Chondrocyte (in vitro differentiated cells): ENCODE measurements at places on chromosomes 2 and 18. TPM values are rescaled to one million over a fixed set of nuclear protein-coding genes. Genes with fewer than 3 reads are reported as not detected.

The CCBE1 gene
- 0.38 to 1.8 TPM (median 0.72 TPM) in 3 replicates for total RNA-seq

DNA sequence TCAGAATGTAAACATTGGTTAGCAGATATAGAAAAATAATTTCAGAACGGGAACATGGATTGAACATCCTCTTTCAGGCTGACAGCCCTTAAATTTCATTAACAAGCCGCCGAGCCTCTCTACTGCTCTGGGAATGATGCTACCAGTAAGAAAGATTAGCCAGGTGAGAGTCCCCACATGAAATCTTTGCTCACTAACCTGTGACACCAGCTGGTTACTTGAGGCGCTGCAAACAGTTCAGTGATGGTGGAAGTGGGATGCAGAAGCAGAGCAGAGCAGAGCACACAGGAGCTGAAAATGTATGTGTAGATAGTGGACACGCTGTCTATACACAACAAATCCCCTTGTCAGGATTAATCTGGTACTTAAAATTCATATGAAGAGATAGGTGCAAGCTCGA is 721.1 kb downstream of the DPP10 start:
- peaks cover 35% of the 10 kb centered on the region for H3K27me3 ChIP-seq
- peaks cover 2% of the 10 kb centered on the region for H3K36me3 ChIP-seq
- no peak overlapping the region for H3K4me3 ChIP-seq
- no peak overlapping the region for H3K27ac ChIP-seq

The MRO gene
- total RNA-seq, result not detected in 3 replicates

- no peak overlapping the region for H3K27ac ChIP-seq
- DNase-seq, result no peak
- no peaks in the 10 kb centered on the region for H3K36me3 ChIP-seq
- no peak overlapping the region for H3K4me3 ChIP-seq
- no peaks in the 10 kb centered on the region for H3K27me3 ChIP-seq
These were observed 115.5 kb downstream of the ATL2 start for GRCh38 chr2:38261569-38262068.

- no peak overlapping the region for H3K4me3 ChIP-seq
- H3K36me3 ChIP-seq, result no peaks in the 10 kb centered on the region
- H3K27ac ChIP-seq, result no peak overlapping the region
- DNase-seq, result no peak
- no peaks in the 10 kb centered on the region for H3K27me3 ChIP-seq
These were observed 89.0 kb upstream of the SERTAD2 start for GRCh38 chr2:64742678-64743077.

GRCh38 chr18:11981192-11981542 is at the start of gene IMPA2:
TSS of gene IMPA2 (plus strand) at chr18:11981507. CDS start at chr18:11981670, 163 bp downstream.
- peak within 1 kb of the TSS; percentile 80 for H3K4me3 ChIP-seq
- H3K27ac ChIP-seq, result peak within 1 kb of the TSS; percentile 85
- peaks cover 25% of the 10 kb centered on the region for H3K4me1 ChIP-seq
- no peaks in the 10 kb centered on the region for H3K27me3 ChIP-seq
- DNase-seq, result no peak
- no peaks in the 10 kb centered on the region for H3K36me3 ChIP-seq

The SDC1 gene
- 11.4 to 13.2 TPM (median 12.6 TPM) in 3 replicates for total RNA-seq

DNA sequence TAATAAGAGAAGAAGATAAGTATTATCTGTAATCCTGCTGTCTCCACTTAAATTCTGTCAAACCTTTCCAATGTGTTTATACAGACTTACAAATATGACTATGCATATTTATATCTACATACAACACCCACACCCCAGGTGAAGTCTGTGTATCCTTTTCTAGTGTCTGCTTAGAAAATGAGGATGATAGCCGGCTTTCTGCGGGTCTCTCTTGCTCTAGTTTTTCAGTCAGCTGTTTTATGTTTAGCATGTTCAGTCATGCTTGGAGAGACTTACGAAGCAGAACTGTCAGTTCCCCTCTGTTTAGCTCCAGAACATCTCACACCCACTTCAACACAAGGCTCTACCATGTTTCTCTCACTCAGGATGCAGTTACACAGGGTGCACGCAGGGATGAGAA is 137.3 kb upstream of the NFATC1 start:
- no peak overlapping the region for H3K4me3 ChIP-seq
- no peaks in the 10 kb centered on the region for H3K4me1 ChIP-seq
- DNase-seq, result no peak
- no peak overlapping the region for H3K27ac ChIP-seq
- peaks cover 3% of the 10 kb centered on the region for H3K36me3 ChIP-seq

DNA sequence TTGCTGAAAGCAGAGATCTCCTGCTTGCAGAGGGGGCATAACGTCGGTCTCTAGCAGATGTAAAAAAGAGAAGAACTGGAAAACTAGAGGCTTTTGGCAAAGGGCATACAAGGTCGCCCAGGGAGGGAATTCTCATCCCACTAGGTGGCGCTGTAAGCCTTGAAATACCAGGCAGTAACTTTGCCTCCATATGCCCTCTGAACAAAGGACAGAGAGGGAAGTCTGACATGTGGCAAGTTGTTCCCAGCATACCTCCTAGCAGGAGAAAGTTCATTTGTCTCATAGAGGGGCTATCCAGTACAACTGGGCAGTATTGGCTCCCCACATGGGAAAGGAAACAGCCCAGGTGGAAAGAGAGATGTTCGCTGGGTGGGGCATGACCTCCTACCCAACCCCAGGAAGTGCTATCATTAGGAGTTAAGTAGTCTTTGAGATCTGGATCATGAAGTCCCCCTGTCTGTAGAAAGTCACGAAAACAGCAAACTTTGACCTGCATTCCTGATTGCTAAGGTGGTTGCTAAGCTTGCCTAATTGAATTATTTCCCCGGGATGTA is 39.9 kb downstream of the STK17B start:
- H3K27ac ChIP-seq, result no peak overlapping the region
- no peak overlapping the region for H3K4me3 ChIP-seq
- H3K27me3 ChIP-seq, result no peaks in the 10 kb centered on the region
- peaks cover 7% of the 10 kb centered on the region for H3K4me1 ChIP-seq

- no peak overlapping the region for H3K27ac ChIP-seq
- DNase-seq, result no peak
- H3K4me3 ChIP-seq, result no peak overlapping the region
- peaks cover 44% of the 10 kb centered on the region for H3K4me1 ChIP-seq
- peaks cover 7% of the 10 kb centered on the region for H3K36me3 ChIP-seq
- no peaks in the 10 kb centered on the region for H3K27me3 ChIP-seq
These were observed 107.6 kb downstream of the PRPF40A start for GRCh38 chr2:152609699-152610098.

- peaks cover 13% of the 10 kb centered on the region for H3K36me3 ChIP-seq
- no peak overlapping the region for H3K27ac ChIP-seq
- no peaks in the 10 kb centered on the region for H3K4me1 ChIP-seq
- H3K27me3 ChIP-seq, result no peaks in the 10 kb centered on the region
These were observed 65.1 kb upstream of the SLC25A52 start for GRCh38 chr18:31825772-31826171.

The STK36 gene
- 42.1 to 63.2 TPM (median 42.7 TPM) in 3 replicates for total RNA-seq

The ST6GAL2 gene
- total RNA-seq, result 144 to 319 TPM (median 144 TPM) in 3 replicates

The IL1R2 gene
- not detected in 3 replicates for total RNA-seq
